Activated CD8-positive, alpha-beta memory T cell treated with anti-CD3 and anti-CD28 coated beads for 1 hour (primary cell): ENCODE measurements at places on chromosomes 11 and 22.

DNA sequence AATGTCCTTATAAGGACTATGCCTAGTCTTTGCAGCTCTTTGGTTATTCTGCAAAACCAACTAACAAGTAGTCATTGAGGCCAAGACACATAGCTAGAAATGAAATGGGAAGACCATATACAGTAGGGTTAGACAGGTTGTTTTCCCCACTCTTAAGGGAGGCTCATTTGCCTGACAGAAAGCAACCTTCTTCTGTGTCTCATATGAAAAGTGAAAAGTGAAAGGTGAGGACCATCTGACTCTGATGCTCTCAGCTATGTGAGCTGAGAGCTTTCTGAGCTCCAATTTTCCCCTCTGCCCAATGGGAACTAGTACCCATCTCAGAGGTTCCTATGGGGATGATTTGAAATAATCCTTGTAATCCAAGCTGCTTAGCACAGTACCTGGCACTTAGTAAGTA is 142.0 kb upstream of the BDNF start:
- DNase-seq: no peak

GRCh38 chr11:76131142-76131541 is 75.2 kb downstream of the WNT11 start:
- no peak for DNase-seq

DNA sequence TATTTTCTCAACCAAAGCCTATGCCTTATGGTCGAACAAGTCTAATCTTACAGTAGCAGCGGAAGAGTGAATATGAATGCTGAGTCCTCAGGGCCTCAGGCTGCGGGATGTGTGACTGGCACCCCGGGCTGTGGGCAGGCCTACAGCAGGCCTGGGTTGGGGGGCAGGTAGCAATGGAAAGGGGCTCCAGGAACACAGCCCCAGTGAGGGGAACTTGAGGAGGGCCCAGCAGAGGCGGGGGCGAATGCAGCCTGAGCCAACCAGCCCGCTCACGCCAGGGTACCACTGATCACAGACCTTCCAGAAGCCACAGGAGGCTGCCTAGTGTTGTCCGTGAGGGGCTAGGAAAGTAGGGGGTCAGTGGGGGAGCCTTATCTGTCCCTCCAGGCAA is 11.3 kb upstream of the CD5 start:
- no peak for DNase-seq

DNA sequence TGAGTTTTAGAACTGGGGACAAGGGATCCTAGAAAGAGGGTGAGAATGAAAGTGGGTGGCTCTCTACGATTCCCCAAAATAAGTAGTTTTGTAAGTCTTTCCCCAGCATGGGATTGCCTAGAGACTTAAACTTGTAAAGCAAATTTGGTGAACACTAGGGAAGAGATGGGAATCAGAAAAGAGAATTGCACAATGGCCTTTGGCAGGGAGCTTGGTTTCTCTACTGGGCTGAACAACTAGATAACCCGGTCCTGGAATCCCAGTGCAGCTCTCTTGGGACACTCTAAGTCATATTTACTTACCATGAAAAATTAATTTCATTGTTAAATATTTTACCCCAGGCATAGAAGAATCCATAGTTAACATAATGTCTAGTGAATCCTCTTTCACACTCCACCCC is 16.5 kb upstream of the USP18 start:
- DNase-seq: no peak

GRCh38 chr11:107719557-107720302 is 7.9 kb upstream of the SLN start:
- no peak for DNase-seq

DNA sequence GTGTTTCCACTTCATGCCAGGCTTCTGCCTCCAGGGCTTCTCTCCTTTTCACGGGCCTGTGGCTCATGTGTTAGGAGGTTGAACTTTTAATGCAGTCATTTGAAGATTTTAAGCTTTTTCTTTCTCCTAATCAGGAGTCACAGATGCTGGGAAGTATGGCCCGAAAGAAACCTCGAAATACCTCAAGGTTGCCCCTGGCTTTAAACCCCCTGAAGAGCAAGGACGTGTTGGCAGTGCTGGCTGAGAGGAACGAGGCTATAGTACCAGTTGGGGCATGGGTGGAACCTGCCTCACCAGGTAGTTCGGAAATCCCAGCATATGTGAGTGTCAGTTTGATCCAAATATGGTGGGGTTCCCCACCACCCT is 571 bp downstream of the CCDC15 start:
- DNase-seq: no peak

DNA sequence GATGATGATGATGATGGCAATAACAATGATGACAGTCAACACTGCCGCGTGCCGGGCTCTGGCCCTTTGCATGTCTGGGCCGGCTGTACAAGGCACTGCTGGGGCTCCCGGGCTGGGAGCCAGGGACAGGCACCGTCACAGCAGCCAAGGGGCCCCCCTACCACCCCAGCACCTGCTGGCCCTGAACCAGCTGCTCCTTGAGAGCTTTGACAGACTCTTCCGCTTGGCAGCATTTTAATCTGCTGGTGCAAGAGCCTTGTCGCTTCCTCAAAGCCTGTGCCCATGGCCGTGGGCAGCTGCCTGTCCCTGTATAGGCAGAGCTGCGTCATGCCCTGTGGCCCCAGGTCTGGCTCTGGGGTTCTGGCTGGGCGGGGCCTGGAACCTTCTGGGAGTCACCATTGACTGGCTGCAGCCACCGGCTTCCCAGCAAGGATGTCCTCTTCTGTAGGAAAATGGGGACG is 12.9 kb upstream of the MUC6 start:
- no peak for DNase-seq

DNA sequence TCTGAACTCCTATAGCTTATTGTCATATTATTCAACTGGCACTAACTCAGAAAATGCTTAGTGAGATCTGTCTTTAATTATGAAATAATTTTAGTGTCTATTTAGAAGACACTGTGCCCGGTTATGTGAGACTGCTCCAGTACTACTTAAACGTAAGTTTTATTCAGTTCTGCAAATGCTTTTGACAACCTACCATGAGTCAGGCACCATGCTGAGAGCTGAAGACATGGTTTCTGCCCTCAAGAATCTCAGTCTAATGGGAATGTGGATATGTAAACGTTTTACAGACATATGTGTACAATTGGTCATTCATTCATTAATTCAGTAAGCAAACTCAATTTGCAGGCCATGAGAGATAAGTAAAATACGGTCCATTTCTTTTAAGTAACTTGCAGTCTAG is 40.0 kb downstream of the DCUN1D5 start:
- DNase-seq: no peak

GRCh38 chr11:10317776-10318526 is 13.1 kb downstream of the ADM start:
- DNase-seq: no peak

- DNase-seq: no peak
Observed at GRCh38 chr22:42967933-42968332, 47.0 kb downstream of the PACSIN2 start.

- DNase-seq: no peak
Observed at GRCh38 chr11:113906038-113906437, 1.4 kb downstream of the HTR3B start.

DNA sequence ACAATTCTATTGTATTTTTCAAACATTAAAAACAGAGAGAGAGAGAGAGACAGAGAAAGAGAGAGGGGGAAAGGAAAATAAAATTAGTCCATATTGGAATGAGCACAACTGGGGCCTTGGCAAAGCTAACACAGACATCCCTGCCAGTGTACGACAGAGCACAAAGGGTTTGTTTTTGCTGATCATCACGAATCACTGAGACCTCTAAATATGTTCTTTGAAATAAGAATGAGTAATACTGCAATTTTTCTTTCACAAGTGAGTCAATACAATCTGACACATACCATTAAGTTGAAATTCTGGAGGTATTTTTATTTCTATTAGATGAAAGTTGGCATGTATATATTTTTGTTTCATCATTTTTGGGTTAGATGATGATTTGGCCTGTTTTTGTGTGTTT is 27.0 kb upstream of the LRRC4C start:
- no peak for DNase-seq

GRCh38 chr11:104792861-104793260 is 105.4 kb downstream of the CASP12 start:
- no peak for DNase-seq

GRCh38 chr22:45867118-45867905 is 109.7 kb downstream of the WNT7B start:
- DNase-seq: no peak

GRCh38 chr11:128814856-128815705 is 52.0 kb downstream of the KCNJ1 start:
- no peak for DNase-seq

DNA sequence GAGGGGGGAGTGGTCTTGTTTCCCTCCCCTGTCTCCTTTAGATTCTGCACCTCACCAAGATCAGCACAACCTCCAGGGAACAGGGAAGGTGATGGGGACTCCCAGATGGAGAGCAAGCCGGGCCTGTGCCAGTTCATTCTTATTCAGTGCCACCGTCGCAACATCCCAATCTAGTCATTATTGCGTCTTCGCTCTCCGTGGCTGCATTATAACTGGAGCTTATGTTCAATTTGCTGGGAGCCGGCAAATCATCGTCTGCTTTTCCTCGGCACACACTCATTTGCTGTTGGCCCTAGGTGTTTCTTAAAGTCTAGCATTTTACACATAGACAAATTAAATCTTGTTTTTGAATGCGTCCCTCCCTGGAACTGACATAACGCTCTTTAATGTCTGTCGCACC is 1269.7 kb downstream of the BRD1 start:
- no peak for DNase-seq

DNA sequence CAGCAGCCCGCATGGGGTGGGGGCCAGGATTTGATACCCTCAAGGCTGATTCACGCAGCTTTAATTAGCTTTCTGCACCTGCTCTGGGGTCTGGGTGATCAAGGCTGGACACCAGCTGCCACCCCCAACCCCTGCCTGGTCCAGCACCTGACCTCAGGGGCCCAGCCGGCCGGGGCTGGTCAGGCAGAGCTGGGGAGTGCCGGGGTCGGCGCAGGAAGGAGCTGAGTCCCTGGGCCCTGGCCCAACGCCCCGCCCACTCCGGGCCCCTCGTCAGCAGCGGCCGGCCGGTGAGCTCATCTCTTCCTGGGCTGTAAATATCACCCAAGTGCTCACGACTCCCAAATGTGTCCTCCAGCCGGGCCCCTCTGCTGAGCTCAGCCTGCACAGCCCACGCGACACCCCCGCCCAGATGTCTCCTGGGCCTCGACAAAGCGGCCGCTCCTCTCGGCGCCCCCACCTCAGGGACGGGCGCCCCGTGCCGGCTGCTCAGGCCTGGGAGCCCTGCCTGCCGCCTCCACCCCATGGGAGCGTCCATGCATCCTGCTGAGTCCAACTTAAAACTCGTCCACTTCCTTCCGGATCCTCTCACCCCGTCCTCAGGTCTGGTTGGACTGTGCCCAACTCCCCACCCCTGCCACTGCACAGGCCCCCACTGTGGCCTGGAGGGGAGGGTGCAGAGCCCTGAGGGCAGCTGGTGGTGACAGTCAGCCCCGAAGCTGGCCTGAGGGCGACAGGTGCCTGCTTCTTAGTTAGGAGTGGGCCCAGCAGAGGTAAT is 29.0 kb downstream of the RTN4R start:
- no peak for DNase-seq

DNA sequence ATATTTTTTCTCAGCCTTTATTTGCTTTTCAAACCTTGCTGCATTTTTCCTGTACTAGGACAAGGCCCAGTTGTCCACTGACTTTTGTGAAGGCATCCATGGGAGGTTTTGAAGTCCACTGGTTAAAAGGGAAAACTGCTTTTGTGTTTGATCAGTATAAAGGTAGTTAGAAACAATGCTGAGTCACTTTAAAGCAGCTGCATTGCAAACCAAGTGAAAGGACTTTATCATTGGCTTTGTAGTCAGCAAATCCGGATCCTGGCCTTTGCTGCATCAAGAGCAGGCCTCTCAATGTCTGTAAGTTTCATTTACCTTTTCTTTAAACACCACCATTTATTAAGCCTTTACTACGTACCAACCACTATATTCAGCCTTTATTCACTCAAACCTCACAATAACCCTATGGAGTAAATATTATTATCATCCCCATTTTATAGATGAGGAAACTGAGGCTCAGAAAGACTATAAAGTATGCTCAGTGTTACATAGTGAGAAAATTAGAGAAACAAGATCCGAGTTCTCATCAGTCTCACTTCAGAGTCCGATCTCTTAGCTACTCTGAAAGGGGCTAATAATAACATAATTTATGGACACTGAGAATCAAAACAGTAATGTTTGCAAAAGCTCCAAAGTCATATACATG is 60.6 kb upstream of the HSD17B12 start:
- DNase-seq: no peak

DNA sequence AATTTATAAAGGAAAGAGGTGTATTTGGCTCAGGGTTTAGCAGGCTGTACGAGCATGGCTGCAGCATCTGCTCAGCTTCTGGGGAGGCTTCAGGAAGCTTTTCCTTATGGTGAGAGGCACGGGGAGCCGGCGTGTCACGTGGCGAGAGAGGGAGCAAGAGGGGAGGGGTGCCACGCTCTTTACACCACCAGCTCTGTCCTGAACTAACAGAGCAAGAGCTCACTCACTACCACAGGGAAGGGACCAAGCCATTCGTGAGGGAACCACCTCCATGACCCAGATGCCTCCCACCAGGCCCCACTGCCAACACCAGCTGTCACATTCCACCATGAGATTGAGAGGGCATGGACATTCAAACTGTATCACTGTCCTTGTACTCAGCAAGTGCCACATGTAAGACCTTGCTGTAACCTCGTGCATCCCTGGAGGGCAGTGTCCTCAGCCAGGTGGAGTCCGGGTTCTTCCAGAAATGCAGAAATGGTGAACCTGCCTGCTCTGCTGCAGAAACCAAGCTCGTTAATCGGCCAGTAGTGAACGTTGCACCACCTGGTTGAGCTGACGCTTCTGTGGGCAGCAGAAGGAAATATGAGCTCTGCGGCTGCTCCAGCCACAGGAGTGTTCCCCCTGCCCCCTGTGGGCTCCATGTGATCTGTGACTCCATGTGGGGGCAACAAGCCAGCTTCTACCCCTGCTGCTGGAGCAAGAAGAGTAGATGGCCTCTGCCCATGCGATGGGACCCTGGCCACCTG is 368.6 kb downstream of the TBC1D22A start:
- no peak for DNase-seq

DNA sequence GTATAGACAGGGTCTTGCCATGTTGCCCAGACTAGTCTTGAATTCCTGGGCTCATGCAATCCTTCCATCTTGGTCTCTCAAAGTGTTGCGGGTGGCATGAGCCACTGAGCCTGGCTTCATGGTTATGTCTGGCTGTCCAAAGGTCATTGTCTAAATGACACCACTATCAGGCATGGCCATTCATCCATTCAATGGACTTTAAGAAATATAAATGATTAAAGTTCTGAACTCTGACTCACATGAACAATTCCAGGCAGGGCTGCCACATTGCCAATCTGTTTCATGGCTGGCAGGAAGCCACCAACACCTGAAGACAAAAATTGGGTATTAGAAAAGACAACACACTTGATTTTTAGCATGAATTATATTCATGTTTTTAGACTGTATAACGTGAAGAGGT is 4.1 kb downstream of the RTCB start:
- no peak for DNase-seq
